ENCODE measurements at places on chromosomes 6 and 20. TPM values are rescaled to one million over a fixed set of nuclear protein-coding genes. Genes with fewer than 3 reads are reported as not detected.

TIAM2 gene
- total RNA-seq: 3.7 TPM

GRCh38 chr6:109720311-109720710 is 29.2 kb downstream of the FIG4 start:
- no peak for DNase-seq
- H3K4me1 ChIP-seq: no peaks in the 10 kb centered on the region
- no peak overlapping the region for H3K4me3 ChIP-seq
- no peaks in the 10 kb centered on the region for H3K27me3 ChIP-seq

ATG5 gene
- total RNA-seq: 16.0 TPM

GRCh38 chr6:131317516-131317915 is 182.2 kb downstream of the AKAP7 start:
- no peaks in the 10 kb centered on the region for H3K27me3 ChIP-seq
- H3K27ac ChIP-seq: no peak overlapping the region
- H3K4me3 ChIP-seq: no peak overlapping the region
- no peaks in the 10 kb centered on the region for H3K4me1 ChIP-seq

CCDC28A gene
- 13.4 TPM for total RNA-seq

ZNF391 gene
- total RNA-seq: 0.17 TPM

- H3K4me1 ChIP-seq: peaks cover 1% of the 10 kb centered on the region
- H3K27ac ChIP-seq: no peak overlapping the region
- H3K36me3 ChIP-seq: no peaks in the 10 kb centered on the region
- DNase-seq: no peak
- no peak overlapping the region for H3K4me3 ChIP-seq
- no peaks in the 10 kb centered on the region for H3K27me3 ChIP-seq
Measured at GRCh38 chr6:36149476-36149875, 19.2 kb downstream of the MAPK13 start.

All from liver (tissue), 10 donors.